Nucleus accumbens (tissue), 56 donors: ENCODE measurements at places on chromosomes 11 and 22.

GRCh38 chr11:69463995-69464960, 17.2 kb upstream of the LINC01488 start:
- no peak for DNase-seq

DNA sequence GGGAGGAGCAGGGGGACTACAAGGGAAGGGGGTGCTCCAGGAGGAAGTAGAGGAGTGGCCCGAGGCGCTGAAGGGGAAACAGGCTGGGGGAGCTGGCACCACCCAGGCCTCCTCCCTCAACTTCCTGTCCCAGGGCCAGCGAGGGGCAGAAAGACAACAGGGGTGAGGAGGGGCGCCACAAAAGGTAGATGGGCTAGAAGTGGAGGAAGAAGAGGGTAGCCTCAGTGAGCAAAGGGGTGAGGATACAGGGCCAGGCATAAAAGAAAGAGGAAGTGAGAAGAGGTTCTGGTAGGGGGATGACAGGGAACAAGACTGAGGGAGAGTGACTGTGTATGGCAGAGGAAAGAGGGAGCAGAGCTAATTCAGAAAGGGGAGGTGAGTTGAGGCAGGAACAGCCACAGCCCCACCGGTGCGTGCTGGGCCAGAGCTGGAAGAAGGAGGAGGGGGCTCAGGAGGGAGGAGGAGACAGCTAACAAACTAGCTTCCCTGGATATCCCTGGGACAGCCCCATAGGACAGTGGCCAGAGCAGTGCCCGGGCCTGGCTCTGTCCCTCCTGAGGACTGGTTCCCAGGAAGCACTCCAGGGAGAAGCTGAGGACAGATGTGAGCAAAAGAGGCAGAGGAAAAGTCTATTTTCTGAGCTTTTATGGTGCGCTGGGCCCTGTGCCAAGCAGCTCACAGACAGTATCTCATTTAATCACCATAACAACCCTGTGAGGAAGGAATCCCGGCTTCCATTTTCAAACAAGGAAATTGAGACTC, 8.5 kb downstream of the DCHS1 start:
- no peak for DNase-seq

GRCh38 chr11:85279267-85279666, 347.9 kb downstream of the DLG2 start:
- DNase-seq = no peak

GRCh38 chr11:107804971-107805370, 53.6 kb downstream of the SLC35F2 start:
- no peak for DNase-seq

GRCh38 chr11:1876361-1877063, 15.2 kb downstream of the PRR33 start:
- DNase-seq = no peak

- DNase-seq = no peak
Observed at GRCh38 chr11:121341609-121342008, 49.0 kb downstream of the SC5D start.

GRCh38 chr11:60718524-60719316, 5.8 kb upstream of the MS4A18 start:
- no peak for DNase-seq

DNA sequence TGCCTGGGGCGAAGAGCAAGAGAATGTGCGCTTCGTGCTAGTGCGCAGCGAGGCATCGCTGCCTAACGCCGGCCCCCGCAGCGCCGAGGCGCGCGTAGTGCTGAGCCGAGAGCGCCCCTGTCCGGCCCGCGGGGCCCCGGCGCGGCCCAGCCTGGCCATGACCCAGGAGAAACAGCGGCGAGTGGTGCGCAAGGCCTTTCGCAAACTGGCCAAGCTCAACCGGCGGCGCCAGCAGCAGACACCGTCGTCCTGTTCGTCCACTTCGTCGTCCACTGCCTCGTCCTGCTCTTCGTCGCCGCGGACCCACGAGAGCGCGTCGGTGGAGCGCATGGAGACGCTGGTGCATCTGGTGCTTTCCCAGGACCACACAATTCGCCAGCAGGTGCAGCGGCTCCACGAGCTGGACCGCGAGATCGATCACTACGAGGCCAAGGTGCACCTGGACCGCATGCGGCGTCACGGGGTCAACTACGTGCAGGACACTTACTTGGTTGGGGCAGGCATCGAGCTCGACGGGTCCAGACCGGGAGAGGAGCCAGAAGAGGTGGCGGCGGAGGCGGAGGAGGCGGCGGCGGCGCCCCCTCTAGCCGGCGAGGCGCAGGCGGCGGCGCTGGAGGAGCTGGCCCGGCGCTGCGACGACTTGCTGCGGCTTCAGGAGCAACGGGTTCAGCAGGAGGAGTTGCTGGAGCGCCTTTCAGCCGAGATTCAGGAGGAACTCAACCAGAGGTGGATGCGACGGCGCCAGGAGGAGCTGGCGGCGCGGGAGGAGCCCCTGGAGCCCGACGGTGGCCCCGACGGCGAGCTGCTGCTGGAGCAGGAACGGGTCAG, 1.0 kb downstream of the RASSF10 start:
- DNase-seq = peak; percentile 19

GRCh38 chr22:42747701-42748513, 27.2 kb upstream of the A4GALT start:
- no peak for DNase-seq

GRCh38 chr11:9758637-9759518, 95.0 kb downstream of the SWAP70 start:
- DNase-seq = peak; percentile 56

GRCh38 chr11:115941481-115941993, 437.3 kb upstream of the CADM1 start:
- no peak for DNase-seq

DNA sequence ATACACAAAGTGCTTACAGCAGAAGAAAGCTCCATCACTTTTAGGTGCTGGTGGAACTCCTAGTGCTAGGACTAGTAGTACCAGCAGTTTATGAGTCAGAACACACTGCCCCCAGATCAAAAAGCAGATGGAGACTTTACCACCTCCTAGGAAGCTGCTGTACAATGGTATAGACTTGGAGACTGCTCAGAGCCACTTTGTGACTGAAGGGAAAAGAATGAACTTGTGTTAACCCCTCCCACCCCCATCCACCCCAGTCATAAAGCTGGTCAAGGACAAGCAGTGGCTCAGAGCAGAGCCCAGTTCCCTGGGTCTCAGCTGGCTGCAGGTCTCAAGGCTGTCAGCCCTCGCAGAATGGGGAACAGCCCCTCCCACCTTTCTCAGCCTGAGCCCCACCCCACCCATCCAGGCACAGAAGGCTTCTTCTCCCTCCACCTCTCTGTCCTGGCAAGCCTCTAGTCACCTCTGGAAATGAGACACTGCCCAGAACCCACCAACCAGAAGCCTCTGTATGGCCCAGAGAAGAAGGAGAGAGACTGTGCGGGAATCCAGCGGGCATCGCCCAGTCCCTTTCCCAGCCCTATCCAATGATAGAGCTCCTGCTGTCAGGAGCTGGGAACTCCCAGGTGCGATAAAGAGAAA, 23.8 kb downstream of the PACSIN2 start:
- DNase-seq = no peak

GRCh38 chr11:94447149-94447548, 45.9 kb upstream of the GPR83 start:
- DNase-seq = no peak

DNA sequence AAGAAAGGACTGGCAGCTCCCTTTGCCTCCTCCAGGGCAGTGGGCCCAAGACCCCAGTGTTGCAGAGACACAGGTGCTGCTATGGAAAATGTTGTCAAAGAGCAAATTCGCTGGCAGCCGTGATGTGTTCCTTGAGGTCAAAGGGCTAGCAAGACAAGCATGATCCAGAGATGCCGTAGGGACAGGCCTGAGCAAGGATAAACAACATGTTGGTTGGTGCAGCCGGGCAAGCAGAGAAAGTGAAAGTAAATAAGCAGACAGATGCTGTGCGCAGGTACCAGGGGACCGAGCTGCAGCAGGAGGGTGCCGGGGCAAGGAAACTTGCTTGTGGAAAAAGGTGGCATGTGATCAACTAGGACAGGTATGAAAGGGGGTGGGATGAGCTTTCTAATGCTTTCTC, 125.5 kb upstream of the NECTIN1 start:
- DNase-seq = no peak

DNA sequence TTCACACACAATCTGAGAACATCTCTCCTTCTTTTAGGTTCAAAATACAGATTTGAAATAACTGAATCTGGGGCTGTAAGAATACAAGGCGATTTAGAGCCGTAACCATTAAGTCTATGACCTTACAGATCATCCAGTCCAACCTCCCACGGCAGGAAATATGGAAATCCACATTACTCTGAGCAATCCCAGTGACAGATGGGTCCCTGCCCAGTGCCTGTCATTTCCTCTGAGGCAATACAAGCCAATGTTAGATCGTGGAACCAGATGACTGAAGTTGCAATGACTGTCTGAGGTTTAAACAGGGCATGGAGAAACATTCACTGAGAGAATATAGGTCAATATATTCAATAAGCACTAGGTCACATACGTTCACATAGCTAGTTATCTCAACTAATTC, 77.4 kb upstream of the OR5AK2 start:
- no peak for DNase-seq

DNA sequence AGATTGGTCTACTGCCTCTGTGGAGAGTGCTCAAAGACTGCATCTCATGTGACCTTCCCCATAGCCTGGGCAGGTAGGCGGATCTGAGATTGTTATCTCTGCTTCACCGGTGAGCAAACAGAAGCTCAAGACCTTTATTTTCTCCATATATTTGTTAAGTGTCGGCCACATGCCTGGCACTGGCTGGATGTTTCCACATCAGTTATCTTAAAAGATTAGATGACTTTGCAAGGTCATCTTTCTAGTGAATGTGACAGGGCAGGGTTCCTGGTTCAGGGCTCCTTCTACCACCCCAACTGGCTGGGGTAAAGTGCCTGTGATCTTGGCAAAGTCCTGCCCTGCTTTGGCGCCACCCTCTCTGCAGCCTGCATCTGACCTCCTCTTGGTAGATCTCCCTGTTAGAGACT, 125.0 kb downstream of the CCDC81 start:
- no peak for DNase-seq

DNA sequence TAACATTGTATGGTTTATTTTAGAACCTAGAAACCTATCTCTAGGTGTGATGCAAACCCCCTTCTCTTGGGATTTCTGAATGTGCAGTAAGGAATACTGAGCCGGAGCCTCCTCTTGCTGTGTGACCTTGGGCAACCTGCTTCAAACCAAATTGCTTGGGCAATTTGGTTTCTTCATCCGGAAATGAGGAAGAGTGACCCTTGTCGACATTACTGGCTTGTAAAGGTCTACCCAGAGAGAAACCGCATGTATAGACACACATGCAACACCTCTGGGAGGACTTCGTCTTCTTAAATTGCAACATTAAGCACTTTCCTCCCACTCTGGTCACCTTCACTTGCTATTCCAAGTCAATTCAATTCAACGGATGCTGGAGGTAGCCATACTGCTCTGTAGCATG, 19.6 kb upstream of the TP53I11 start:
- DNase-seq = no peak

GRCh38 chr11:68904248-68904847, 657 bp downstream of the IGHMBP2 start:
- DNase-seq = no peak

DNA sequence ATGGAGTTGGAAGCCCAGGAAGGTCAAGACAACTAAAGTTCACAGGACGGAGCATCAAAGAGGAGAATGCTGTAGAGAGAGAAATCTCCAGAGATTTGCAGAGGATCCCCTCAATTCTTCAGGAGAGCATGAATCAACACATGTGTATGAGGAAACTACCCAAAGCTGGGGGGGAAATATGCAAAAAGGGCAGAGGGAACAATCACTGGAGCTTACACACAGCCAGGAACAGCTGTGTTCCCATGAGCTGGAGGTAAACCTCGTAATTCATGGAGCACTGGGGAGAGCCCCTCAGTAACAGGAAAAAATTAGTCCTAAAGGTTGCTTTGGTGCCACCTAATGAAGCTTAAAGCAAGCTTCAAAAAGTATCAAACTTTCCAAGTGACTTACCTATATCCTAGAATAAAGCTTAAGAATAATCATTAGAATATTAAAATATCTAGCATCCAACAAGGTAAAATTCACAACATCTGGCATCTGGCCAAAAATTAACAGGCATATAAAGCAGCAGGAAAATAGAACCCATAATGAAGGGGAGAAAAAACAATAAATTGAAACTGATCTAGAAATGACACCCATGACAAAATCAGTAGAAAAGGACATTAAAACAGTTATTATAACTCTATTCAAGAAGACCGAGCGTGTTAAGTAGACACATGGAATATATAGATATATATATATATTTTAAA, 134.2 kb downstream of the STK33 start:
- no peak for DNase-seq

- no peak for DNase-seq
Observed at GRCh38 chr22:36982136-36982535, 37.1 kb downstream of the TST start.

- no peak for DNase-seq
Observed at GRCh38 chr11:76237000-76237649, 30.8 kb upstream of the WNT11 start.

DNA sequence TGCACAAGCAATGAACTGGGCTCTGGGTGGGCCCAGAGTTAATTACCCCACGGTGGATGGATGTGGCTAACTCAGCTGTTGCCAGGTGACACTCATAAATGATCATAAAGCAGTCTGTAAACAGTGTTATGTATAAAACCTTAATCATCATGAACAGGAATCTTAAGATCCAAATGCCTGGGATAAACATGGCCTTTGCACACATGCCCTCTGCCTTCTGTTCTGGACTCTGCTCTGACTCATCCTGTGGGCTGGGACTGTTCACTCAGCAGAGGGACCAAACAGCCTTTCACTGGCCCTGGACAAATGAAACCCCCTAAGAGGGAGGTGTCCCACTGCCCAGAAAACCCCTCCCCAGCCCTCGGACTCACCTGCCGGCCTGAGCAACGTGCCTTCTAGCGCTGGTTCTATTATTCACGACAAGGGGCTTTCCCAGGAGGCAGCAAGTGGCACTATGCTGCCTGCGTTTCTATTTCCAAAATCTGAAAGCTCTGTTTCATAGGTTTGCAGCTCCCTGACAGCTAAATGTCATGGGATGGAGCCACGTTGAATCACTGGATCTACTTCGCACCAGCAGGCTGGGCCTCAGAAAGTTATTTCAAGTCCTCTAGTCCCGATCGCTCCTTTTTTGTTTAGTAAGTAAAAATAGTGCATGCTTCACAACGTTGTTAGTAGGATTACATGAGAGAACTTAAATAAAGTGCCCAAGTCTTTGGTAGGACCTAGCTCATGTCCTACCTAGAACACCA, 53.0 kb downstream of the LARGE1 start:
- no peak for DNase-seq

DNA sequence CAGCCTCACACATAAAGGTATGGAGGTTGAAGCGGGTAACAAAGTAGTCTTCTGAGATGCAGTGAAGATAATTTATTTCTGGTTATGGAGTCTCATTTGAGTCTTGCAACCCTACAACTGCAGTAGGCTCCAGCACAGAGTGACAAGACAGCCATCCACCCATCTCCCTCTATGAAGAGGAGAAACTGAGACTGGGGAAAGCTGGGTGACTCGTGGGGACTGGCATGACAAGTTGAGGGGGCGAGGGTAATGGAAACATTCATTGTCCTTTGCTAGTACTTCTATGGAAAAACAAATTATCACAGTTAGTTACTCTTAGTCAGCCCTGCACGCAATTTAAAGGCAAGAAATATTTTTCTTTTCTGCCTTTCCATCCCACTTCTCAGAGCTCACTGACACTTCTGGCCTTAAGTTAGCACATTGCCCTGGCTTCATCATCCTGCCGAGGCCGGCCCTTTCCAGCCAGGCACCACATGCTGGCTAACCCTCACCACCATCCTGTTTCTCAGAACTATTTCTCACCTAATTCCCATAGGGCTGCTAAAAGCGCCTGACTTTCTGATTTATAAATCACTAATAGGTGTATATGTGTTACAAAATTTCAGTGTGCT, 361.1 kb downstream of the ETS1 start:
- no peak for DNase-seq
